Memory B cell (primary cell): ENCODE measurements at places on chromosomes 4 and X.

GRCh38 chr4:5924461-5925125 lies 31.7 kb upstream of the CRMP1 start:
- no peak overlapping the region for H3K4me3 ChIP-seq
- peaks cover 9% of the 10 kb centered on the region for H3K27me3 ChIP-seq
- no peak for DNase-seq
- H3K4me1 ChIP-seq = no peaks in the 10 kb centered on the region
- H3K27ac ChIP-seq = no peak overlapping the region

DNA sequence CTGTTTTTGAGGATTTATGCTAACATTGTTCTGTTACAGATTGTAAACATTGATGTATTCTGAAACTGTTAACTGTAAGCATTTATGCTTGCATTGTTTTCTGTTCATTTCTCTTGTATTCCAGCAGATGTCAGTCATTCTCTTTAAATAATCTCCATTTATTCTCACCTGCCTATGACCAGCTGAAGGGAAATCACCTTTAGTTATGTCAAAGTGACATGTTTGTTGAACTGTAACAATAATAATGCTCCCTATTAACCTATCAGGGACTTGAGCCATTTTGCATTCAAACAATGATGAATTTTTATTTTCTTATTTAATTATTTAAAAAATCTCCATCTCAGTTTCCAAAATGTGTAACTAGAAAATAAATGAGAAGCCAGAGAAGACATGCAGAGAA lies 58.0 kb downstream of the SPCS3 start:
- H3K4me1 ChIP-seq = no peaks in the 10 kb centered on the region
- DNase-seq = no peak
- no peaks in the 10 kb centered on the region for H3K36me3 ChIP-seq
- no peak overlapping the region for H3K27ac ChIP-seq

GRCh38 chr4:159455675-159456237 lies 352.9 kb downstream of the RAPGEF2 start:
- no peaks in the 10 kb centered on the region for H3K36me3 ChIP-seq
- H3K4me1 ChIP-seq = no peaks in the 10 kb centered on the region
- no peak overlapping the region for H3K4me3 ChIP-seq
- H3K27me3 ChIP-seq = peaks cover 7% of the 10 kb centered on the region

- H3K27ac ChIP-seq = no peak overlapping the region
- H3K4me1 ChIP-seq = no peaks in the 10 kb centered on the region
- DNase-seq = no peak
- H3K27me3 ChIP-seq = peaks cover 2% of the 10 kb centered on the region
- no peaks in the 10 kb centered on the region for H3K36me3 ChIP-seq
Measured at GRCh38 chr4:11765849-11766453, 337.3 kb upstream of the HS3ST1 start.

GRCh38 chr4:169099771-169100180 lies 89.7 kb upstream of the CBR4 start:
- H3K4me1 ChIP-seq = peaks cover 20% of the 10 kb centered on the region
- H3K36me3 ChIP-seq = peaks cover 19% of the 10 kb centered on the region
- DNase-seq = no peak
- no peak overlapping the region for H3K27ac ChIP-seq

- no peak overlapping the region for H3K4me3 ChIP-seq
- no peak for DNase-seq
- H3K4me1 ChIP-seq = peaks cover 5% of the 10 kb centered on the region
- peaks cover 10% of the 10 kb centered on the region for H3K36me3 ChIP-seq
Measured at GRCh38 chr4:2341261-2341841, 77.1 kb downstream of the ZFYVE28 start.

DNA sequence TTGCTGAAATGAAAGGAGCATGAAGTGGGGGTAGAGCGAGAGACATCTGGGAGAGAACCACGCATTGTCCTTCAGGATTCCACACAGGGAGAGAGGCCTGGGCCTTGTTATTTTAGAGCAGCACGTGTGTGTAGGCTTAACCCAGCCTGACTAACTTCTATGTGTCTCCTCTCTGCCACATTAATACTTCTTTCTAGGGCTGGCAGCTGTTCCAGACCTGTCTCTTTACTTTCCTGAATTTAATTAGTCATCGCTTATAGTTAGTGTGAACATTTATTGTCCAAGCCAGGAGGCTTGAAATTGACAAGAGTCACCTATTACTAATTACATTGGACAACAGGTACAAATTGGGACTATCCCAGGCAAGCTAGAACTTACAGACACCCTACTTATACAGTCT lies 51.3 kb downstream of the SMAD1 start:
- H3K27me3 ChIP-seq = peaks cover 4% of the 10 kb centered on the region
- H3K27ac ChIP-seq = no peak overlapping the region
- H3K4me3 ChIP-seq = no peak overlapping the region
- no peaks in the 10 kb centered on the region for H3K36me3 ChIP-seq
- DNase-seq = no peak
- no peaks in the 10 kb centered on the region for H3K4me1 ChIP-seq

DNA sequence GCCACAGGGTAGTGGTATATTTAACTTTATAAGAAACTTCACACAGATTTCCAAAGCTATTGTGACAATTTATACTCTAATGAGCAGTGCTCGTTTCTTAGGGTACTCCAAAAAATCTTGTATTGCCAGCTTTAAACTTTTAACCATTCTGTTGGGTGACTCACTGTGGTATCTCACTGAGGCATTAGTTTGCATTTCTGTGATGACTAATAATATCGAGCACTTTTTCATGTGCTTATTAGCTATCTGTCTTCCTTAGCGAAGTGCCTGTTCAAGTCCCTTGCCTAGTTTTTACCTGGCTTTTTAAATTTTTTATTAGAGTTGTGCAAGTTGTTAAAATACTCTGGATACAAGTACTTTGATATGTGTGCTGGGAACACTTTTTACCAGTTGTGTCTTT lies 5.5 kb downstream of the PNMA3 start:
- peaks cover 3% of the 10 kb centered on the region for H3K36me3 ChIP-seq
- peaks cover 3% of the 10 kb centered on the region for H3K4me1 ChIP-seq
- H3K27ac ChIP-seq = no peak overlapping the region
- no peak for DNase-seq
- no peak overlapping the region for H3K4me3 ChIP-seq
- peaks cover 5% of the 10 kb centered on the region for H3K27me3 ChIP-seq

DNA sequence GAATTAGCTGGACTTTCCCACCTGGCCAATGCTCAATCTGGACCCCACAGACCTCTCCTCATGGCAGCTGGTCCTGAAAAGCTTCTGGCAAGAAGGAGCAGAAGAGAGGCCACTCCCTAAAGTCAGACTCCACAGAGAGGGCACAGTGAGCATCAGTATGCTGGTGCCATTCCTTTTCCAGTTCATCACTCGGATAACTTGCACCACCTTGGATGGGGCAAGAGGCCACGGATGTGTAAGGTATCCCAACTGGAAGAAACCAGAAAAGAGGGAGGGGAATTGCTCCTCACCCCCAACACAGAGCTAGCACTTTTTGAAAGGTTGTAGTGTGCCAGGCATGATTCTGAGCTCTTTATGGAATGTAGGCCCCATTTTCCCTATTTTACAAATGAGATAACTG lies 85.9 kb downstream of the STK32B start:
- H3K27me3 ChIP-seq = peaks cover 5% of the 10 kb centered on the region
- no peaks in the 10 kb centered on the region for H3K4me1 ChIP-seq
- H3K36me3 ChIP-seq = no peaks in the 10 kb centered on the region

GRCh38 chr4:24443200-24443599 lies 141.2 kb downstream of the DHX15 start:
- no peak for DNase-seq
- no peak overlapping the region for H3K27ac ChIP-seq
- no peaks in the 10 kb centered on the region for H3K4me1 ChIP-seq
- peaks cover 13% of the 10 kb centered on the region for H3K27me3 ChIP-seq
- H3K4me3 ChIP-seq = no peak overlapping the region

GRCh38 chr4:89334311-89334710 lies 26.7 kb upstream of the GPRIN3 start:
- no peak overlapping the region for H3K4me3 ChIP-seq
- peaks cover 3% of the 10 kb centered on the region for H3K36me3 ChIP-seq
- H3K27me3 ChIP-seq = peaks cover 2% of the 10 kb centered on the region
- peaks cover 5% of the 10 kb centered on the region for H3K4me1 ChIP-seq

DNA sequence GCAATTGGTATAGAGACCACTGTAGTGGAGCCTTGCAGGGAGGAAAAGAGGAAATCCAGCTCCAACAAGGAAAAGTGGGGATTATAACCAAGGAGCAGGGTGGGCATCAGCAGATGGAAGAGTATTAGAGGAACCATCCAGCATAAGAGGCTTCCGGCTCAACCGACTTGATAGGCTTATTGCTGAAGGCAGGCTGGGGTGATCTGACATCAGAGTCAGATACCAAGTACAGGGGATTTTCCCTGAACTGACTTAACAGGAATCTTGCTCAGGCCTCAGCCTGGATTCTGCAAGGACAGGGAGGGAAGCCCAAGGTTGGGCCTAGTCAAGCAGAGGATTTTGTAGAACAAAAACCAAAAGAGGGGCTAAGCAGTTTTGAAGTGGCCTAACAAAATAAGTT lies 129.6 kb downstream of the DCLK2 start:
- no peak overlapping the region for H3K27ac ChIP-seq
- H3K4me1 ChIP-seq = no peaks in the 10 kb centered on the region
- H3K36me3 ChIP-seq = no peaks in the 10 kb centered on the region
- no peak overlapping the region for H3K4me3 ChIP-seq
- no peak for DNase-seq
- peaks cover 3% of the 10 kb centered on the region for H3K27me3 ChIP-seq

DNA sequence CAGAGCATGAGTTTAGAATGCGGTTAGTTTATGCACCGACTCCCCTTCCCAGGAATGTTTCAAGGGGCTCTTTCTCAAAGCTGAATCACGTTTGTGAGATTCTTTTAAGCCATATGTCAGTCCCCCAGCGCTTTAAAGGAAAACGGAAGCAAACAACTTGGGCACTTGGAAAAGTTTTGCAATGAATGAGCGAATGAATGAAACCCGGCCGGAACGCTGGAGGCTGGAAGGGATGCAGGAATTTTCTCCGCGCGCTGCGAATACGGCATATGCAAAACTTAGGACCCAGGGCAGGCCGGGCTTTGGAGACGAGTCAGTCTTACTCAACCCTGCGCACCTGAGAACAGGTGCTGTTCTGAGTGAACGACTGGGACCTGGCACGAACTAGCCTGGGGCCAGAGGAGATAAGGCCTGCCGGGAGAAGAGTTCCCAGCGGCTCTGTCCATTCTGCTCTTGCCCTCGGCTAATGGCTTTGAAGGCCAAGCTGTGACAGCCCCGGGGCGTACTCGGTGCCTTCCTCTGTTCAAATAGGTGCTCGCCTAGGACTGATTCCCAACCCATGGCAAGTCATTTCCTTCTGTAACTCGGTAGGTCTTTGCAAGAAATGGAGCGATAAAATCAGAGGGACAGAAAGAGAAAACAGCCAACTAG lies 743 bp upstream of the NRK start:
- no peaks in the 10 kb centered on the region for H3K4me1 ChIP-seq
- no peak overlapping the region for H3K4me3 ChIP-seq
- H3K27me3 ChIP-seq = peaks cover 4% of the 10 kb centered on the region
- no peak for DNase-seq
- H3K36me3 ChIP-seq = no peaks in the 10 kb centered on the region

GRCh38 chr4:6684656-6685055 lies 9.0 kb upstream of the S100P start:
- no peaks in the 10 kb centered on the region for H3K4me1 ChIP-seq
- H3K27ac ChIP-seq = no peak overlapping the region
- H3K36me3 ChIP-seq = peaks cover 6% of the 10 kb centered on the region
- H3K4me3 ChIP-seq = no peak overlapping the region

- H3K4me3 ChIP-seq = no peak overlapping the region
- H3K36me3 ChIP-seq = no peaks in the 10 kb centered on the region
- H3K4me1 ChIP-seq = no peaks in the 10 kb centered on the region
- no peak for DNase-seq
- H3K27ac ChIP-seq = no peak overlapping the region
Measured at GRCh38 chr4:156799121-156799589, 172.4 kb downstream of the PDGFC start.

DNA sequence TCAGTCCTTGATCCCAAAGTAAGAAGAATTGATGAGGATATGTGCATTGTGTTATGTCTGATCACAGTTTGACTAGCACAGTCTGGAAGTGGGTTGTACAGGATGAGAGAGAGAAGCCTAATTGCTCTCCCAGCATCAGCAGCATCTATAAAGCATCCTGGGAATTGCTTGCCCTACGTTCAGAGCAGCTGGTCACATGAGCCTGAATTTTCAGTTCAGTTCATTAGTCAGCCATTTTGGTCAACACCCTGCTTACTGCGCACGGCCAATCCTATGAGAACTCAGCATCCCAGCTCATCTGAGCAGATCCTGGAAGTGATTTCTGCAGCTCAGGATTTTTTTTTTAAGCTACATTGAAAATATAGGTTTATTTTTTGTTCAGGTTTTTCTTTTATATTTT lies at the start of gene RUFY3:
RUFY3 (plus strand) TSS at position 218 of the 400 bp plus-strand sequence. CDS start 610 bp downstream, outside the sequence.
- peaks cover 17% of the 10 kb centered on the region for H3K4me1 ChIP-seq
- no peak for DNase-seq
- H3K36me3 ChIP-seq = no peaks in the 10 kb centered on the region
- no peak within 1 kb of the TSS for H3K4me3 ChIP-seq
- H3K27me3 ChIP-seq = no peaks in the 10 kb centered on the region

- no peak for DNase-seq
- H3K36me3 ChIP-seq = no peaks in the 10 kb centered on the region
Measured at GRCh38 chrX:34521563-34521962, 135.5 kb downstream of the TMEM47 start.
